Caudate nucleus (tissue), 63 donors: ENCODE measurements at places on chromosomes 6 and 20.

GRCh38 chr6:7236306-7237209, 76.4 kb downstream of the SSR1 start:
- DNase-seq, result no peak

DNA sequence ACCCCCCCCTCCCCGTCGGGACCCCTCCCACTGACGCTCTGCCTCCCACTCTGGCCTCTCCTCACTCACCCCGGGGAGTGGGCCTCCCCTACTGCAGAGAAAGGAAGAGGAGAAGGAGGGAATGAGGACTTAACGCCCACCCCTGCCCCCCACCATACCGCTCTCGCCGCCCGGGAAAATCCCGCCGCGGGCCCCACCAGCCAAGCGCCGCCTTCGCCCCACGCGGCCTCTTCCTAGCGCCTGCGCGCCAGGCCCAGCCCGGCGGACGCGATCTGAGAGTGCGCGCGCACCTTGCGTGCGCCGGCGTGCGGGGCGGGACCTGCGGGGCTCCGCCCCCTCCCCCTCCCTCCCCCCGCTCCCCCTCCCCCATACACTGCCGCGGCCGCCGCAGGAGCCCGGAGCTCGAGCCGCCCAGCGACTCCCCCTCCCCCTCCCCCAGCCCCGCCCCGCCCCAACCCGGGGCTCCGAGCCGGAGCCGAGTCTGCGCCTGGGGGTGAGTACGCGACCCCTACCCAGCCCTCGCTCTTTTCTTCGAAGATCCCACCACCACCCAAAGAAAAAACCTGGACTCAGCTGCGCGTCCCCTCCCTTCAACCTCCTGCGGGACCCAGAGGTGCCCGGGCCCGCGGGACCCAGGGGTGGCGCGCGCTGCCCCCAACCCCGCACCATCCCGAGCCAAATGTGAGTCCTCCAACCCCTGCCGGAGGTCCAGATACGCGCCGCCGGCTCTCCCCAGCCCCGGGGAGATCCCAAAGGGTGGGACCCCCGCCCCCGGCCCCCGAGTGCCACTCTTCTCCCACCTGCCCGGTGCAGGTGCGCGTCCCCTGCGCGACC, at the start of the genes MRPL14 and TMEM63B:
TSS of gene MRPL14 (minus strand) at position 267 of the 834 bp plus-strand sequence. CDS start 10,841 bp downstream, outside the sequence.
TSS of gene TMEM63B (plus strand) at position 369 of the 834 bp plus-strand sequence. CDS start 7,031 bp downstream, outside the sequence.
- peak; percentile 77 for DNase-seq

DNA sequence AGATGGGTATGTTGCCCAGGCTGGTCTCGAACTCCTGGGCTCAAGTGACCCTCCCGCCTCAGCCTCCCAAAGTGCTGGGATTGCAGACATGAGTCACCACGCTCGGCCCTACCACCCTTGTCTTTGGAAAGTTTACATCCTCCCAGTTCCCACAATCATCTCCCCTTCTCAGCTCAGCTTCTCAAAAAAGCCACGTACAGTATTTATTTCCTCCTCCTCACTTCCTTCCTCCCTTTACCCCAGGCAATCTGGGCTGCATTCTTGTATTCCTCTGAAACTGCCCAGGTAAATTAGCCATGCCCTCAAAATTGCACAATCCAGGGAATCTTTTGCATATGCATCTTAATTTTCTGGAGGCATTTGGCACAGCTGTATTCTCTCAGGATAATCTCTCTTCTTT, 7.4 kb upstream of the SLC23A2 start:
- no peak for DNase-seq

- DNase-seq, result no peak
Measured at GRCh38 chr6:150310539-150310938, 58.3 kb upstream of the IYD start.

DNA sequence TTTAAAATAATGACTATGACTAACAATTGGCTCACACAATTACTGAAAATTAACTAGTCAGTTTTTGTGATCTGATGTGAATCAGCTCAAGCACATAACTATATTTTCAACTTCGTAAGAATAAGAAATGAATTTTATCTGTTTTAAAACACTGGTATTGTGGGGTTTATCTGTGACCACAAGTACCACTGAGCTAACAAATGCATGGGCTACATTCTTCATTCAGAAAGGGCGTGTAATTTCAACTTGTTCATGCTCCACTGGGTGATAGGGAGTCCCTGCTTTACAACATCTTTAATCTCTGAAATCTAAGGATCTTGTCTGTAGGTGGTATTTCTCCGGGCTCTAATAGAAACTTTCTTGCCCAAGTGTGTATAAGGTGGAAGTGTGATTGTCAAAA, 1311.5 kb upstream of the GJE1 start:
- DNase-seq, result no peak

DNA sequence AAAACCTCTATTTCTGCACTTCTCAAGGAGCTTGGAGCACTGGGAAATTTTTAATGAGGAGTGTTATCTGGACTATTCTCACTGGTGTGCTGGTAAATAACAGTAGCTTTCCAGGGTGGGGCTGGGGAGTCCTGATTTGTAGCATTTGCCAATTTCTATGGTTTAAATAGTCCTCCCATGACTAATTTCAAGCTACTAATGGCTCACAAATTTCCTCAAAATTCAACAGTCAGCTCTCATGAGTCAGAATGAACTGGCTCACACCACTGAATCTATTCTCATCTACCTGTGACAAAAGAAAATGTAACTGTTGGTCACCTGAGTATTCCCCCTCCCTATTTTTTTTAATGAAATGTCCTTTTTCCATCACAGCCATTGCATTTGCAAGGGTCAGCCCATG, 449.6 kb downstream of the KIF16B start:
- DNase-seq, result no peak

GRCh38 chr6:131132360-131132759, 2.9 kb upstream of the AKAP7 start:
- DNase-seq, result no peak

DNA sequence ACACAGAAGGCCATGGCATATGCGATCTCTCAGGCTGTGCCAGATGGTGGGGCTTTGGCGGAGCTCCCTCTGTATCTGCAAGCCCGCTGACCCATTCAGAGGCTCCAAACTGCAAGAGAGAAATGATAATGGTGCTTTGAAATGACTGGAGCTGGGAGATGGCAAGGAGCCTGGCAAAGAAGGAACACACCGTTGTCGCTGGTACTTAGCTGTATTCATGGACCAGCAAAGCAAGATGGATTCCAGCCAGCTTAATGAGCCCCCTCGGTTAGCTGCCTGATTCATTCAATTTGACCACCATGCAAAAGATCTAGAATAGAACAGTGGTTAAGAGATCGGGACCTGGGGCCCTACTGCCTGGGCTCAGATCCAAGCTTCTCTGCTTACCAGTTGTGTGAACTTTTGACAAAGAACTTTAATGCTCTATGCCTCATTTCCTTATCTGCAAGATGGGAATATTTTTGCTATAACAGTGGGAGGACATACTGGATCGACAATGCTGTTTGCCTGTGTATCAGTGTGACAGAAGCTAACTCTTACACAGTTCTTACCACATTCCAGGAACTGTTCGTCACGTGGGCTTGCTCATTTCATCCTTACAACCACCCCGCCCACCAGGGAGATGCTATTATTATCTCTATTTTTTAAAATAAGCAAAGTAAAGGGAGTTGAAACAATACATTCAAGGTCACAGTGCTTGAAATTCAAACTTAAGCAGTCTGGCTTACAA, 317.8 kb upstream of the SULF2 start:
- peak; percentile 6 for DNase-seq

GRCh38 chr6:119379809-119380208, 30.2 kb upstream of the MAN1A1 start:
- DNase-seq, result no peak

- no peak for DNase-seq
Measured at GRCh38 chr20:23404196-23404595, 17.1 kb downstream of the NAPB start.

GRCh38 chr20:34791289-34792020, 34.0 kb downstream of the NCOA6 start:
- DNase-seq, result no peak

- no peak for DNase-seq
Measured at GRCh38 chr6:80022803-80023202, 18.4 kb downstream of the TTK start.

- DNase-seq, result no peak
Measured at GRCh38 chr6:40623178-40623577, 36.0 kb upstream of the LRFN2 start.

DNA sequence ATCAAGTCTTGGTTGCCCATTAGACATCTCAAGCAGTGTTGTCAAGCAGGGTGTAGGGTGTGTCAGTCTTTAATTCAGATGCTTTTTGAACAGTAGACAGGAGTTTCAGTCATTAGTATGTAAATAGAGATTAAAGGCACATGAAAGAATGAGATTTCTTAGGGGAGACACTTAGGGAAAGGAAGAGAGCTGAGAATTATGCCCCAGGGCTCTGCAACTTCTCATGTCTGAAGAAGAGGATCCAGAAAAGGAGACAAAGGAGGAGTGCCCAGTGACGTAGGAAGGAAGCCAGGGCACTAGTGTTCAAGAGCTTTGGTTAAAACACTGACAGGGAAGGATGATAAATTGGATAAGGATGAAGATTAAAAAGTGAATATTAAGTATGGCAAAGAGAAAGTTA, 569.7 kb downstream of the NKAIN2 start:
- DNase-seq, result no peak
